Inflammatory macrophage treated with lipopolysaccharide for 4 hours (primary cell): ENCODE measurements at places on chromosomes 12 and 14.

GRCh38 chr14:77681196-77682157, 26.3 kb downstream of the ALKBH1 start:
- no peak for DNase-seq

- DNase-seq = no peak
Observed at GRCh38 chr14:51563560-51563959, 88.2 kb upstream of the FRMD6 start.

DNA sequence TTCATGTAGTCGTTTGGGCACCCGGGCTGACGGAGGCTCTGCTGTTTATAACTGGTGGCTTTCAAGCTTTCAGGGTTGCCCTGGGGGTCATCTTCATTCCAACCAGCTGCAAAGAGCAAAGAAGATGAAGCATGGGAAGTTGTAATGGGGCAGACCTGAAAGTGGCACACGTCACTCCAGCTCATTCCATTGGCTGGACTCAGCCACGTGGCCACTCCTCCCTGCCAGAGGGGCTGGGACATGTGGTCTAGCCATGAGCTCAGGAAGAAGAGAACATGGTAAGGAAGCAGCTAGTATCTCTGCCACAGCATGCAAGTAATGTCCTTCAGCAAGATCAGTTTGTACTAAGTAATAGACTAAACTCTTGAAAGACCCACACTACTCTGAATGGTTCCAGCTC, 51.7 kb upstream of the FERMT2 start:
- no peak for DNase-seq

- no peak for DNase-seq
Observed at GRCh38 chr12:30515351-30515750, 180.3 kb downstream of the IPO8 start.

GRCh38 chr12:15575671-15576541, 213.3 kb downstream of the EPS8 start:
- DNase-seq = no peak

DNA sequence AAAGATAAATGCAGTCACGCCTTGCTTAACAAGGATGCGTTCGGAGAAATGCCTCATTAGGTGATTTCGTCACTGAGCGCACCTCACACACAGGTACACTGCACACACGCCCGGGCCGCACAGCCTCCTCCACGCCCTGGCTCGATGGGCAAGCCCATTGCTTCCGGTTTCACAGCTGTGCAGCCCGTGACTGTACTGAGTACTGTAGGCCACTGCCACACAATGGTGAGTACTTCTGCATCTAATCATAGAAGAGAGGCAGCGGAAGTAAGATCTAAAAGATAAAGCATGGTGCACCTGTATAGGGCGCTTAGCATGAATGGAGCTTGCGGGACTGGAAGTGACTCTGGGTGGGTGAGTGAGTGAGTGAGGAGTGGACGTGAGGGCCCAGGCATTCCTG, 4.3 kb downstream of the RIMBP2 start:
- DNase-seq = no peak

DNA sequence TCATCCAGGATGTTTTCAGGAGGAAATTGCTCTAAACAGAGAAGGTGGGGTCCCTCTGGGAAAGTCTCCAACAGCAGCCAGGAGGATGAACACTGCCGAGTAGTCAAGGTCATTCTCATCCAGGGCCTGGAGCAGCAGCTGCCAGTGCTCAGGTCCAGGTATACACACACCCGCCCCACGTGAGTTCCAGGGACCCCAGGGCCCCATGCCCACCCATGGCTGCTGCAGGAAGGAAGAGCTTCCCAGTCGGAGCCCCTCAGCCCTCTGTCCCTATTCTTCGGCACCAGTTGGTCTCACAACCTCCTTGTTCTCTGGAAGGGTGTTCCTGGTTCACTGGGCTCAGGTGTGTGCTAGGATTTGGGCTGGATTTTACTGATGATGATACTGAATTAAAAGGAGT, 72.7 kb downstream of the ACTN1 start:
- no peak for DNase-seq

GRCh38 chr14:104316121-104316722, 177.8 kb downstream of the KIF26A start:
- DNase-seq = no peak

- no peak for DNase-seq
Observed at GRCh38 chr12:79983986-79984620, 49.2 kb upstream of the PPP1R12A start.

GRCh38 chr12:106078358-106079010, 60.3 kb downstream of the NUAK1 start:
- no peak for DNase-seq

GRCh38 chr12:123752046-123752445, 10.1 kb upstream of the DNAH10 start:
- no peak for DNase-seq

GRCh38 chr14:104265918-104266630, 127.7 kb downstream of the KIF26A start:
- DNase-seq = no peak

DNA sequence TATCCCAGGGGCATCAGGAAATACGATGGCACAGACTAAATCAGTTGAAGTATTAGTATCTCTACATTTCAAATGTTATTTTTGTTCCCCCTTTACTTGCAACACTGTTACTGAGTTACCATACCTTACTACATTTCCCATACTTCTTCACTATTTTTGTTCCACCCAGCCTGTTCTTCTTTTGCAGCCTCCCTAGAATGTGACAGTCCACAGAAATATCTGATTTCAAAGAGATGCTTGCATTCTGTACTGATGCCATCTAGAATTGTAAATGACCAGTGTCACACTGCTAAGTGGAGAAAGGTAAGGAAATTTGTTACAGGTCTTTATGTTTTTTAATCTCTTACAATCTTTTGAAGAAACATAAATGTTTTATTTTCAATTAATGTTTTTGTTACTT, 279.9 kb downstream of the CCER1 start:
- DNase-seq = no peak

DNA sequence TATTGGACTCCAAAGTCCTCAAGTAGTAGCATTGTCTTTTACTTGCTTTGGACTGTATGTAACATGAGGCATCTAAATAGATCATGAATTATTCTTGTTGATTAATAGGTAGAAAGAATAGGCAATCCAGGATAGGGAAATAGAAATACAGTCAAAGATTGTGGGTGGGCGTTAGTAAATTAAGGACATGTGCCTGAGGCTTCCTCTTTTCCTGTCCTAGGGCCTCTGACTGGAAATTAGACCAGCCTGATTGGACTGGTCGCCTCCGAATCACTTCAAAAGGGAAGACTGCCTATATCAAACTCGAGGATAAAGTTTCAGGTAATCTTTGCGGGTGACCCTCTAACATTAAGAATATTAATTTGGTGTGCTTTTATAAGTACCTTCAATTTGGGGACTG, 7.6 kb downstream of the NECAP1 start:
- DNase-seq = peak; percentile 70

GRCh38 chr12:63129927-63130326, 21.1 kb downstream of the AVPR1A start:
- DNase-seq = no peak

GRCh38 chr14:69827560-69827959, 30.5 kb upstream of the SLC10A1 start:
- DNase-seq = no peak

- DNase-seq = no peak
Observed at GRCh38 chr14:61730756-61731373, 31.4 kb upstream of the SNAPC1 start.

DNA sequence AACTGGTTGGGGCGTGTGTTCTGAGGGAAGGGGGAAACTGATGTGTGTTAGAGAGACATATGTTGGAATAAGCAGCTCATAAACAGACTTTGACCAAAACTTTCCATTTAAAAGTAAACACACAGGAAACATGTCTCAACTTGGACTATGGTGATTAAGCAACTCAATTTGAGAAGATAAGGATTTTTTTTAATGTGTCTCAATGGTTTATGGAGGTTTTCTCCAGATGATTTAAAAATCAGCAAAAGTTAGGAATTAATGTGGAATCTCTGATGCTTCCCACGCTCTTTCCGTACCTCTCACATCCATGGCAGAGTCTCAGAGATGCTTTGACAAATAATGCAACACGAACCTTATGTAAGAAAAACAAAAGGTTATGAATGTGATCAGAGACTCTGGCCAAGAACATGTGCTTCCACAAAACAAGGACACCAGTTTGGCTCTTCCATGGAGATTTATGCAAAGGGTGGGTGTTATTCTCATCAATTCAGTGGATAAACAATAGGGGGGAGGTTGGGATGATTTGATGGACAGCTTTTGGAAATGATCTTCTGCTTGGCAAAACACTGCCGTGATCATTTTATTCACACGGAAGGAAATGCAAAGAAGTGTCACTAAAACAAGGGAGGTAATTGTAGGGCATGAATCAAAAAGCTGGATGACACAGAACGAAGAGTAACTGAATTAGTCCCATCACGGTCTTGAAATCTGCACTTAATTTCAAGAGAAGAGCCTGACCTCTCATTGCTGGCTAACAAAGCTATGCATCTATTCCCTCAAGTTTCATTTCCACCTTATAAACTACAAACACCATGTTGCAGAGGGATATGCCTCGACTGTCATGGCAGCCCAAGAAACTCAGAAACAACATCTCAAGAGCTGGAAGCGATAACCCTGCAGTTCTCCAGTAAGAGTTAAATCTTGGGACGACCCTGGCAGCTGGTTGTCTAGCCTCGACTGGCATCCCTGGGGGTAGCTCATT, 76.5 kb downstream of the FOXN3 start:
- no peak for DNase-seq

GRCh38 chr12:16474801-16475200, 127.4 kb downstream of the MGST1 start:
- no peak for DNase-seq

DNA sequence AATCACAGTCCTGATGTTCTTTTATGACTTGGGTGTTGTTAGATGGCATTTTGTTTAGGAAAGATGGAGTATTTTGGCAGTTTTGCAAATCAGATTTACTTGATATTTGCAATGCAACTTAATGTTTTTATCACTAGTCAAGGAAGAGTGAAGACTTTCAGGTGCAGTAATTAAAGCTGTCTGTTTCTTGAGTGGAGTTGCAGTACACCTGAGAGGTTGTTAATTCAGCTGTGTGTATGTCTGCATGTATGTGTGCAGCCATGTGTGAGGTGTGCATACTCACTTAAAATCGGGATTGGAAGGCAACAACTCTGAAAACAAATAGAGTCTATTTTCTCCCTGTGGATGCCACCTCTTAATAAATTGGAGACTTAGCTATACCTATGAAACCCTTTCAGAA, 94.5 kb downstream of the RMST start:
- no peak for DNase-seq

- peak; percentile 49 for DNase-seq
Observed at GRCh38 chr12:946631-947030, 2.9 kb downstream of the RAD52 start.

DNA sequence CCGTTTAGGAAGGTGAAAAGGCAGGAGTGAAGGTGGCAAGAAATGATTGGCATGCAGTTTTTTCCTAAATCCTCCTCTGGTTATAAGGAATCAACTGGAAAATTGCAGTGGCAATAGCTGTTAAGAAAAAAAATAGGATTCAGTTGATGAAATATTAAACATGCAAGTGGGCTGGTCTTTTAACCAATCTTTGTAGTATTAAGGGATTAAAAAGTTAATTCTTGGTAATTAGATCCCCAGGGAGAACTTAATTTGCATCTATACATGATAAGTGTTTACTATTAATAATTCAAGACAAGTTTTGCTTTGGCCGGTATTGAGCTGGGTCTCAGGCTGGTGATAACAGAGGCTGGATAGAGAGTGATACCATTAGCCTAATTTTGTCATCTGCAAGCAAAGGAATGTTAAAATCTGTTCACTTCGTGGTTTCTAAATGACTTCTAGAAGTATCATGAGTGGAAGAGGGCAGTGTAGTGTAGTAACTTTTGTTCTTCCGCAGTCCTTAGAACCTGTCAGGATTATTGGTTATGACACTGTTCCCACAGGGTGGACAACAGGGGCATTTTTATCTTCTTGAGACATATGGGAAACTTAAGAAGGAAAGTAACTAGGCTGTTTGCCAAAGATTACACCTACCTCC, 118.5 kb downstream of the PRKCH start:
- no peak for DNase-seq

DNA sequence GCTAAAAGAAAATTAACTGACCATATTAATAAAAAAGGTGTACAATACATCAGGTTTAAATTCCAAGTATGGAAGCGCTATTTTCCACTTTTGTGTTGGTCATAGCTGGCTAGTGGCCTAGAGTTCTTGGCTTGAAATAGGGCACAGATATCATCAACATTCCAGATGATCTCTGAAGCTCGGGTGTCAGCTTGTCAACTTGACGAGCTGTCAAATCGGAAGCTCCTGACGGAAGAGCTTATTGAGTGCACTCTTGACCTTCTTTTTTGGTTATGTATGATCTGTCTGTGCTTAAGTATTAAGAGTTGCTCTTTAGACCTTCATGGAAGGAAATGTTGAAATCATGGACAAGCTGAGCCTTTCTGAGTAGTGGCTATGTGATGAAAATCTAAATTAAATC, 177.9 kb downstream of the APAF1 start:
- no peak for DNase-seq

GRCh38 chr14:36091096-36091495, 85.4 kb downstream of the PTCSC3 start:
- DNase-seq = no peak

DNA sequence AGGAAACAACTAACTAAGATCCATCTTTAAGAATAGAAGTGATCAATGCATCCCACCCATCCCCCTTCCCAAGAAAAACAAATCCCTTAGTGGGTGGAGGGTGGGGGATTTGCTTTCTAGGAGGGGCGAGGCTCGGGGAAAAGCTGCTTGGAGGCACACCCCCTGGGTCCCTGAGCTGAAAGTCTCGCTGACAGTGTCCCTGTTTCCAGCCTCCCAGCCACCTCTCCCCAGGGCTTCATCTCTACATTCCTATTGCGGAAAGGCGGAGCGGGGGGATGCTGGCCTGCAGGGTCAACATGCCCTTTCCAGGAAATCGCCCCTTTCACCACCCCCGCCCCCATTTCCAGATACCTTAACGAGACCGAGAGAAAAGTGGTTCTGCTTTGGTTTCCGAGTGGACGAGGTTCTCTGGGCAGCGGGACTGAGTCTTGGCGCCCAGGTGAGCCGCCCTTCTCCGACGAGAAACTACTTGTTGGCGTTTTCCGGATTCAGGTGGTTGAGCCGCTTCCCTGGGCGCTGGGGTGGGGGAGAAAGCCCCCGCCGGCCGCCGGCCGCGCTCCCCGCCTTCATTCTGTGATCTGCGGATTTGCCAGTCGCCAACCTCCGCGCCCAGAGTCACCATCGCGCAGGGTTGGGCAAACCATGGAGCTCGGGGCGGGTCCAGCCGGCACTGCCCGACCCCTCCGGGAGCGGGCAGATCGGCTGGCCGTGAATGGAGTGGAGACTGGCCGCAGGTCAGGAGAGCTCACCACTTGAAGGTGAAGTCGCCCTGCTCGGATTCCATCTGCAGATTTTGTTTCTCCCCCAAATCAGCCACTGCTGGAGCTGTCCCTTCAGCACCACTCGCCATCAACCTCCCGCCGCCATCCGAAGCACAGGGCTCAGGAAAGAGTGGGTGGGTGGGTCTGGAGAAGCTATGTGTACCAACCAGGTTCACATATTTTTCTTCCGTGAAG, 505 bp downstream of the KCNC2 start:
- DNase-seq = no peak

- DNase-seq = no peak
Observed at GRCh38 chr12:81874586-81874985, 115.4 kb upstream of the PPFIA2 start.
